Uterus (tissue), 4 donors: ENCODE measurements at places on chromosomes 5 and 9. TPM values are rescaled to one million over a fixed set of nuclear protein-coding genes. Genes with fewer than 3 reads are reported as not detected.

C9orf153 gene
- 1.8 TPM for total RNA-seq

DNA sequence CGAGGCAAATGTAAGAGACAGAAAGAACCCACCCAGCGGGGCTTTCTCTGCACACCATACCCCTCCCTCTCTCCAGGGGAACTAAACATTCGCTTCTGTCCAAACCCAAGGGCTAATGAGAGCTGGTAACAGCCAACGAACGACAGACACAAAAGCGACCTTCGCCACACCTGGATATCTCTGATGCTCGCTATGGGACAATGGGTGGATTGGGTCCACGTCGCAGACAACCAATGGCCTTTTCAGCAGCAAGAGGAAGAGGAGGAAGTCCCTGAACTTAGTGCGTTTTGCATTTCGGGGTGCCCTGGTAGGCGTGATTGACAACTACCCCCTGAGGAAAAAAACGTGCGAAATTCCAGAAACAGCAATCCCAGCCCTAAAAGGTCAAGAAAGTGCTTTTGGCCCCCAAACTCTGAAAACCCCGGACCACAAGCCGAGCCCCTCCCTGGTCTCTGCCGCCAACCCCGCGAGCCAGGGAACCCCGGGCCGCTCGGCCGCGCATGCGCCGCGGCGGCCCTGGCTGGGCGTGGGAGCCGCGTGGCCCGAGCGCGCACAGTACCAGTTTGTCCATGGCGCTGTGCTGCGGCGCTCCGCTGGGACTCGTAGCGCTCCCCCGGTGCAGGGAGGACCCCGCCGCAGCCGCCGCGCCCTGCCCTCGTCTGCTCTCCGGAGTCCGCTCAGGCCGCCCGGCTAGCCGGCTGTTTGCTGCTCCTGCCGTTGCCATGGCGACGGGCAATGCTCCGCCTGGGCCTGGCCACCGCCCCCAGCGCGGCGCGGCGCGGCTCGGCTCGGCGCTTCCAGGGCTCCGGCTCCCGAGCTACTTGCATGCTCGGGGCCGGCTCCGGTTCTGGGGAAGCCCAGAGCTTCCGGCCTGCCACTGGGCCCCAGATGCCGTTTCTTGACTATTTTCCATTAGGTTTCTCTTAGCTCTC lies 66.9 kb upstream of the DNAH5 start:
- DNase-seq, result peak; percentile 80

DNA sequence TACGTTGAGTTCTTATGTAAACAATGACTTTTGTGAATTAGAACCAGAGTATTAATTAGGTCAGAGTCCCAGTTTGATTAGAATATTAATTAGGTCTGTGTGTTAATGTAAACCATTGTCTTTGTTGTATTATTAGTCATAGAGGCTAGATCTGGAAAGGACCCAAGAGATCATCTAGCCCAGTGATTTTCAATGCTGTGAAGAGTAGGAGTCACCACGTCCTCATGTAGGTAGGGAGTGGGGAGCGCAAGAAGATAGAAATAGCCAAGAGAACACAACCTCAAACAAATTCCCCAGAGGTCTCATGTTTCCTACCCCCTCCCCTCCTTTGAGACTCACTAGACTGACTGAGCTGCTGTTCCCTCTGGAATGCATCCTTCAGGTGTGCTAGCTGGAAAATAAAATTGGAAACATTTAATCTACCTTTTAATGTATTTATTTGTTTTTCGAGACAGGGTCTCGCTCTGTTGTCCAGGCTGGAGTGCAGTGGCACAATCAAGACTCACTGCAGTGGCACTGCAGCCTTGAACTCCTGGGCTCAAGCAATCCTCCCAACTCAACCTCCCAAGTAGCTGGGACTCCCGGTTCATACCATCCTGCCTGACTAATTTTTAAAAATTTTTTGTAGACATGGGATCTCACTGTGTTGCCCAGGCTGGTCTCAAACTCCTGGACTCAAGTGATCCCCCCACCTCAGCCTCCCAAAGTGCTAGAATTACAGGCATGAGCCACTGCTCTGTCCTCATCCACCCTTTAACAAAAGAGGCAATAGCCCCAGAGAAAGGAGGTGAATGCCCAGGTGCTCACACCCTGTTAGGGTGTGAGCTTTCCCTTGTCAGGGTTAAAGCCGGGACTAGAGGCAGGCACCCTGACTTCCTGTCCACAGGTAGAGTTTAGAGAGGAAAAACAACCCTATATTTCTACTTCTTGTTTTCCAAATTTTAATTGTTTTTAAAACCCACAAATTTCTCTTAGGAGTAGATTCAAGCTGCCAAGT lies 92.9 kb downstream of the INIP start:
- no peak for DNase-seq

- no peak for DNase-seq
These were observed 3.4 kb downstream of the EPB41L4B start for GRCh38 chr9:109317311-109317978.

- no peak for DNase-seq
These were observed 99.2 kb downstream of the SH3TC2 start for GRCh38 chr5:148963664-148964063.

DNA sequence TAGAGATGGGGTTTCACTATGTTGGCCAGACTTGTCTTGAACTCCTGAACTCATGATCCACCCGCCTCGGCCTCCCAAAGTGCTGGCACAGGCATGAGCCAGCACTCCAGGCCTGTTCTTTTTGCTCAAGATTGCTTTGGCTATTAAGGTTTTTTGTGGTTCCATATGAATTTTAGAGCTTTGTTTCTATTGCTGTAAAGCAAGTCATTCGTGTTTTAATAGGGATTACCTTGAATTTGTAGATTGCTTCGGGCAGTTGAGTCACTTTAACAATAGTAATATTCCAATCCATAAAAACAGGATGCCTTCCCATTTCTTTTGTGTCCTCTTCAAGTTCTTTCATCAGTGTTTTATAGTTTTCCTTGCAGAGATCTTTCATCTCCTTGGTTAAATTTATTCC lies 22.1 kb downstream of the C6 start:
- DNase-seq, result no peak

DNA sequence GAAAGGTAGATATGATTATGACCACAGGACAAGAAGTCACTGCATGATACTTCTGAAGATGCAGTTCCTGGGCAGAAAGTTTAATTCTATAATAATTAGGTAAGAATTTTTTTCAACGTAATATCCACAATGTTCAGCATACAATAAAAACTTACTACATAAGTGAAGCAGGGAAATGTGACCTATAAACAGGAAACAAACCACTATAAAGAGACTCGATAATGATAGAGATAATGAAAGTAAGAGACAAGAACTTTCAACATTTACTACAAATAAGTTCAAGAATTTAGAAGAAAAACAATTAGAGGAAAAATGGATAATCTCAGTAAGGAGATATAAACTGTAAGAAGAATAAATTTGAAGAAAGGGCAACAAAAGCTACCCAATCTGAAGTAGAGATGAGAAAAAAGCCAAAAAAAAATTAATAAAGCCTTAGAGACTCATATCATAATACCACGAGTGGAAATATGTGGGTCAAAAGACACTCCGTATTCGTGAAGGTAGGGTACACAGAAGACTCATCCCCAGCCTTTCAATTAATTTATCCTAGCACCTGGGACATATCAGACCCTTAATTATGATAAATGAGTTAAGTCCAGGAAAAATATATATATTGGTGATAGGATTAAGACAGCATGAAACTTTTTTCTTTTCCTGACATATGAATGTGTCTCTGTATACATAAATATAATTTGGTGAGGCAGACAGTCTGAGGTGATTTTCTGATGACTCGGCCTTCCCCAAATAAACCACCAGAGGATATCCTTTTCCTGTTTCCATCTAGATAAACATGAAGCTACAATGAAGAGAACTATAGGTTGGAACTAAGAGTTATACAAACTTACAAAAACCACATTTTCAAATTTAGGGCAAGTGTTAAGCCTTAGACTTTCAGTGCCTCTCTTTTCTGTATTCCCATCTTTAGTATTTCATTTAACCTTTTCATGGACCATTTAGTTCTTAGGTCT lies 120.4 kb downstream of the RAPGEF6 start:
- DNase-seq, result no peak

- no peak for DNase-seq
These were observed 109.4 kb downstream of the MAT2B start for GRCh38 chr5:163614787-163615186.

DNA sequence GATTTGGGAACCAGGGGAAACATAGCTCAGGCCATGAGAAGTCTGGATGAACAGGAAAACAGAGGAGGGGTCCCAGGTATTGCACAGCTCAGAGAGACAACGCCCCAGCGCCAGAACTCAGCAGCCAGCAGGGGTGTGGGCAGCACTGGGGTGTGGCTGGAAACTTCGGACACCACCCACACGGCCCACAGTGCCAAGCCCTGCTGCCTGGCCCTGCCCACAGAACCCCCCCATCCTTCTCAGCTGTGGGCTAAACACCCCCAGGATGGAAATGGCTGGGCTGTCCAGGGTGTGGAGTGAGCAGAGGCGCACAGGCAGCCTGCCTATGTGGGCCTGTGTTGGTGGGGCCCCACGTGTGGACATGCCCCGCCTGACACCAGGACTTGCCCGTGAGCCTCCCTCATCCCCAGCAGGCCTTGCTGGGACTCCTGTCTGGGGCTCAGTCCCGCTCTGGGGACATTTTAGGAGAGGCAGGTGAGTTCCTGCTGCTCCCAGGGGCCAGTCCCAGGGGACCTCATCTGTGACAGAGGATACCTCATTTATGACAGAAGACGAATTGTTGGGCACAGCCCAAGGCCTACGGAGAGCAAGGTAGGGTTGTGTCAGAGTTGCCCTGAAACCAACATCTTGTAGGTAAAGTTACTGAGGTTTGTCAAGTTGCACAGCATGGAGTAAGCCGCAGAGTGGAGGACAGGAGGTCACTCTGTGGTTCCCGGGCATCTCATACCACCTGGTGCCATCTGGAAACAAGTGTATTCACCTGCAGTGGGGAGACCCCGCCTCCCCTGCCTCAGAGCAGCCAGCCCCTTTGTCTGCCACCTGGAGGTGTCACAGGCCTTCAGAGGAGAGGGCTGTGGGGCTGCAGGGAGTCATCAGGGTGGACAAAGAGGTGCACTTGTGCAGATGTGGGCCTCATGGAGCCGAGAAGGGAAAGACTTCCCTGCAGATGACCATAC lies 183.2 kb downstream of the AUH start:
- DNase-seq, result no peak

HBEGF gene
- 6.8 TPM for total RNA-seq

DNA sequence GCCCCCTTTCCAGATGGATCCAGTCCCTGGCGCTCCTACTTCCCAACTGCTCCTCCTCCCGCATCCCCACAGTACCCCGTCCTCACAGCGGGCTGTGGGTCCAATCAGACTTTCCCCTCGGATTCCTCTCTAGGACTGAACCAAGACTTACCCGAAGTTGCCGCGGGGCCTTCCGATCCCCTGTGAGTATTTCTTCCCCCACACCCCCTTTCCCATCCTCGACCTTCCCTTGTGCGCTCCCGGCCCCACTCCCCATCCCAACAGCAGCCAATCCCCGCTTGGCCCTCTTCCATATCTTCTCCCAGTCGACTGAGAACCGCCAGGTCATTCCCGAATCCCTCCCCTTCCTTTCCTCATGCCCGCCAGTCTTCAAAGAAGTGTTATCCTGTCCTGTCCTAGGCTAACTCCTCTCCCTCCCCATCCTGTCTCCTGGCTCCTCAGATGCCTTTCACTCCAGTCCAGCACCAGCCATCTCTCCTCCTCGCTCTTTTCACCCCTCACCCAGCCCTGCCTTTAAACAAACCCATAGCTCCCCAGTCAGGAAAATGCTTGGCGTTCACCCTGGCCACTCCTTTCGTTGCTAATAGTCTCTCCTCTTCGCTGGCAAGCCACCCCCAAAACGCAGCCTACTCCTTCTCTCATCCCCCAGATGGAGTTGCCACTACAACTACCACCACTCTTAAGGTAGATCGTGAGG lies 646 bp downstream of the SWI5 start:
- peak; percentile 58 for DNase-seq

DNA sequence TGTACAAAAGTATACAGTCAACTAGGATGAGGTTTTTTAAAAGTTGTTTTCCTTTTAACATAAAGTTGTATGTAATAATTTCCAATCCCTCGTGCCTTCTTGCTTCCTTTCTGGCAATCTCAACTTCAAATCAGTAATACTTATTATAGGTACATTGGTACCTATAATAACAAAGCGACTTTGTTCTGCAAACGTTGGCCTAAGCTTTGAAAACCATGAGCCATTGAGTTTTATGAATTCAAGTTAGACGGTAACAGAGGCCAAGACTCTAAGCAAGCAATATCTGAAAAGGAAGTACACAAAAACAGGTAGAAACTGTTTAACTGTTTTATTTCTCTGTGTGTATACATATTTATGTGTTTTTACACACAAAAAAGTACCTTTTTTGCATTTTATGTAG lies 135.2 kb upstream of the GRHPR start:
- DNase-seq, result no peak

FOXI1 gene
- not detected for total RNA-seq

DNA sequence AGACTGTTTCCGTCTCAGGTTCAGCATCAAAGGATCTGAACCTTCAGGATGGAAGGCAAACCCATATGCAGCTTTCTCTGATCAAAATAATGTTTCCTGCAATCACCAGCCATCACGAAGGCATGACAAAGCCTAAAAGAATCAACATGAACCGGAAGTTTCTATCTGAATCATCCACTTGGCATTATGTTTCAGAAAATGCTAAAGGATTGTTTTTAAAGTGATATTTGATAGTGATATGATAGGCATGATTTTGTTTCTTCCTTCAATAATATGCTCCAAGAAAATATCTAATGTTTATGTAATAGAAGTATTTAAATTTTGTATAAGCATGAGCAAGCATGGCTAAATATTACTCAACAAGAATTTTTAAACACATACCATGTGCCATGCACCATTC lies 219.6 kb downstream of the PLK2 start:
- no peak for DNase-seq

KCNT1 gene
- total RNA-seq, result not detected

- DNase-seq, result no peak
These were observed 4.8 kb upstream of the HOMER1 start for GRCh38 chr5:79518718-79519117.

GRCh38 chr5:26009742-26010141 lies 1028.6 kb downstream of the CDH9 start:
- no peak for DNase-seq

DNA sequence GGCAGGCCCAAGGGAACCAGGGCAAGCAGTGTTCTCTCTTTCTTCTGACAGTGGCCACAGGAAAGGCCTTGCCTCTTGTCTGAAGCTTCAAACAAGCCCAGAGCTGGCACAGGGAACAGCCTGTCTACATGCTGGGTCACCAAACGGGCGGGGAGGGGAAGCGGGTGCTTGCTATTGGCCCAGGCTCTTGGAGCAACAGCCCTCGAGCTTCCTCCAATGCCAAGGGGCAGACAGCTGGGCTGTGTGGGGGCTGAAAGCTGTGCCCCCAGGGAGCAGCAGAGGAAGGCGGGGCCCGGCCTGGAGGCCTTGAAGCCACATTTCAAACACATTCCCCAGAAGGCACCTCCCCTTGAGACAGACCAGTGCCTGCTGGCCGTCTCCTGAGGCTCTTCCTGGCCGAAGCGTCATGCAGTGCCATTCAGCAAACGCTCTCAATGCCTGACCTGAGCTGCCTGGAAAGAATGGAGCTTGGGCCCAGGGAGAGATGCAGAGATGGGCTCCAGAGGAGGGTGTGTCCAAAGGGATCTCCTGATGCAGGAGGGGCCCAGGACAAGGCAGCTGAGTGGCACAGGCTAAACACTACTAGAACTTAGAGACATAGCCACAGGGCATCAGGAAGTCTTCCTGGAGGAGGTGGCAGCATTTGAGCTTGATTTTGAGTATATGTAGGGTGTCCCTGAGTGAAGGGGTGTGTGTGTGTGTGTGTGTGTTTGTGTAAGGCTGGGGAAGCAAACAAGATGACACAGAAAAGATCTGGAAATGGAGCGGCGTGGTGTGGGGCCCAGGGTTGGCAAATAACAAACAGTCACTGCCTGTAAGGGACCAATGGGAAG lies 2.5 kb downstream of the FIBCD1 start:
- DNase-seq, result no peak

GRCh38 chr9:133803028-133803585 lies 65.0 kb upstream of the SARDH start:
- DNase-seq, result no peak

CXCL14 gene
- total RNA-seq, result 4.4 TPM
